Natural killer cell (primary cell): ENCODE measurements at places on chromosomes 7 and 10.

- no peak for DNase-seq
Measured at GRCh38 chr7:133461421-133461820, 208.5 kb downstream of the EXOC4 start.

DNA sequence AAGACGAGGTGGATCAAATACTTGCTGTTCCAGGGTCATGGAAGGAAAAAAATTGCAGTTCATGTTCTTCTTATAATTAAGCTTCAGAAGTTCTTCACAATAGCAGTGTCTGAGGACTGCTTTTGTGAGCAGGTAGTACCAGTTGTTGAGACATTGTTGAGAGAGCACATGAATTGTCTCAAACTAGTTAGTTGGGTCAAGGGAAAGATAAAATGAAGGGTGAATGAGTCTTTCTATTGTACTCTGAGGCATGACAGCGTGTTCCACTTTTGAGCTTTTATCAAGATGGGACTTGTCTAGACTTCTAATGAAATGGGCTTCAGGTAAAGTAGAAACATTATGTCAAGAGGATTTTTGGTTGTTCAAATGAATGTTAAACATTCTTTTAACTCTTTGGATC is 26.0 kb downstream of the KAT6B start:
- DNase-seq: no peak

DNA sequence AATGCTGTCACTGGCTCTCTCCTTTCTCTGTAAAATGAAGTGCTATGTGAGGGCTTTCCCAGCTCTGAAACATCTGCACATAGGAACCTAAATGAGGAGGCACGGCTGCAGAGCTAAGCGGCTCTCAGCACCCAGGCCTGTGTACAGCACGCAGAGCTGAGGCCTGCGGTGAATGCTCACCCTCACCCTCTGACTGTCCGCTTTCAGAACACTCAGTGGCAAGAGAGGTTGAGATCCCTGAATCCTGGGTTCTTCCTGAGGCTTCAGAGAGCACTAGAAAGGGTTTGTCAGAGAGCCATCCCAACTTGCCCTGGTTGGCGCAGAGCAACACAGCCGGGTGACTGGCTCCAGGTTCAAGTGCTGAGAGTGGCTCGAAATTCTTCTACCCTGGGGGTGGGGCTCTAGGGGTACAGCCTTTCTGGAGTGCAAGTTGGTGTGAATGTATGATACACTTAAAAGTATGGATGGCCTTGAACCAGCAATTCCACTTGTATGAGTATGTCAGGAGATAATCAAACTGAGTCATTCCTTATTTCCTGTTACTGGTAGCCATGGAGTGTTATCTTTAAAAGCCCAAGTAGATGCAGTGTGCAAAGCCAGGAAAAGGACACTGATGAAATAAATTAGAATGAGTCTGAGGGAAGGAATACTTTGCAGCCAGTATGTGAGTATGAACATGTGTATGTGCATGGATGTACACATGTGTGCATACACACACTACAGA is 1.7 kb upstream of the CCDC201 start:
- no peak for DNase-seq

GRCh38 chr10:115745943-115746342 is 527.1 kb downstream of the GFRA1 start:
- DNase-seq: no peak

GRCh38 chr7:37549076-37549931 is 100.6 kb upstream of the ELMO1 start:
- no peak for DNase-seq

DNA sequence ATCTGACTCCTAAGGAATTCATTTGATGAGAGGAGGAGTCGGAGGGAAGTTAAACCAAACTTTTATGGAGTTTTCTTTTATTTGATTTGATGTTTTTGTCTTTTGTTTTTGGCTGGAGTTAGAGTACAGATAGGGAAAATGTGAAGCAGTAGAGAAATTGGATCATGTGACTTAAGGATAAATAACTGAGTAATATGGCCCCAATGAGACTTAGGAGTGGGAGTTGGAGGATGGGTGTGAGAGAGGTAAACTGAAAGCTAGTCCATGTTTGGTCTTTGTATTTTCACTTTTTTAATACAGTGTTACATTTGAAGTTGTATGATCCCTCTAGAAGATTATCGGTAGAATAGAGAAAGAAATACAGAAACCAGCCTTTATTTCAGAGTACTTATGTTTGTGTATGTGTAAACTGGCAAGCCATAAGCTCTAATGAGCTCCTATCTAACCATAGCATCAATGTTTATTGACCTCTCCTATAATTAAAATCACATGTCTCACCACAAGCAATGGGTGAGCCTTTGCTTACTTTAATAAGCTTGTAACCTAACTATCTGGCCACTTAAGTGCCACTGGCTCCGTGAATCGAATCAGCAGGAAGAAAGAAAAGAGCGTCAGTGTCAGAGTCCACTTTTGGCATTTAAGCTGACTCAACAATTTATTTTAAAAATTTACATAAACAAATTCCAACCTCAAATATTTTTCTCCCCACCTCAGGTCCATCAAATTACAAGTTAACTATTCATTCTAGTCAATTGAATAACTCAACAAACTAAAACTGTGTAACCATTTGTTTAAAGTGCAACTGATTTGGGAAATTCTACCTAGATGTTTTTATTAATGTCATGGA is 113.8 kb downstream of the EPDR1 start:
- DNase-seq: no peak

- no peak for DNase-seq
Measured at GRCh38 chr10:3737864-3738263, 47.1 kb downstream of the KLF6 start.
